ENCODE measurements at places on chromosomes 4 and X.

GRCh38 chrX:24184018-24184417 lies 34.5 kb downstream of the ZFX start:
- DNase-seq: no peak

DNA sequence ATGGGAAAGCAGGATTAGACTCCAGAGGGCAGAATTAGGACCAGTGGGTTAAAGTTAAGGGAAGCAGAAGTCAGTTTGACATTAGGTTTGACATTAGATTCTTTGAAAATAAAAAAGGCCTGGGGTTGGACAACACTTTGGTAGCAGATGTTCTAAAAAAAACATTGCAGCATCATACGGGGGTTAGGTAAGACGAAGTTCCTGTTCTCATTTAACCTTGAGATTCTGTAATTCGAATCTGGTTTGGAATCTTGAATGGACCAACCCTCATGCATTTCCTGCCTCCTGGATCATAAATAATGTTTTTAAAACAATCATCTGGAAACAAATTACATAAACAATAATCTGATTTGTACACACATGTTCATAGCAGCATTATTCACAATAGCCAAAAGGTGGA lies 181.0 kb downstream of the SHROOM3 start:
- DNase-seq: no peak

DNA sequence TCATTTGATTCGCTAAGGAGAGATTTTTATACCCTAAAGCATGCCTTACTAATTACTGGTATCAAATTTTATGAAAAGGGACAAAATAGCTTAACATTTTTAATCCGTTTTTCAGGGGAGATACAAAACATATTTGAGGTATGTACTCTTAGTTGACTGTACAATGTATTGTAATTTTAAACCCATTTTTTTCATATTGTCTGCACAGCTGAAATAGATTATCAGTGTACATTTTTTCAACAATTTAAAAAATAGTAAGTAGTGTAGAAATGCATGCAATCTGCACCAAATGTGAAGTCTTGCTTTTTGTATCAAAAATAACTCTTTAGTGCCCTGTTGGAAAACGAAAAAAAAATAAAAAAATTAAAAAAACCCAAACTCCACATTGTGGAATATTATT lies 82.2 kb downstream of the TENM3 start:
- DNase-seq: no peak

DNA sequence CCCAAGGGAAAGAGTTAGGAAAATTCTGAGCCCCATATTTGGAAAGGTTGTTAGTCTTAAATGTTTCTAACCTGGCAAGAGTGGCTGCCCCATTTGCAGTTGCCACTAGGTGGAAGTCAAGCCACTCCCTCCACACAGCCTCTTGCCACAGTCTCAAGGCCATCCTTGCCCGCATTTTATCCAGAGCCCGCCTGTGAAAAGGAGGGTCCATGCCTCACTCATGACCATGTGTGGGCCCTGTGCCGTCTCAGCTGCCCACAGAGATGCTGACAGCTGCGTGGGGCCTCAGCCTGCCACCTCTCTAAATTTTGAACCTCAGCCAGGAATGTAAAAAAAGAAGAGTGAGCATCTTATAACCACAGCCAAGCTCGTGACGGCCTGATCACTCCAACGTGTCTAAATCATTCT lies 201.5 kb upstream of the FAM241A start:
- peak; percentile 42 for DNase-seq
